ENCODE measurements at places on chromosomes 1 and 21.

DNA sequence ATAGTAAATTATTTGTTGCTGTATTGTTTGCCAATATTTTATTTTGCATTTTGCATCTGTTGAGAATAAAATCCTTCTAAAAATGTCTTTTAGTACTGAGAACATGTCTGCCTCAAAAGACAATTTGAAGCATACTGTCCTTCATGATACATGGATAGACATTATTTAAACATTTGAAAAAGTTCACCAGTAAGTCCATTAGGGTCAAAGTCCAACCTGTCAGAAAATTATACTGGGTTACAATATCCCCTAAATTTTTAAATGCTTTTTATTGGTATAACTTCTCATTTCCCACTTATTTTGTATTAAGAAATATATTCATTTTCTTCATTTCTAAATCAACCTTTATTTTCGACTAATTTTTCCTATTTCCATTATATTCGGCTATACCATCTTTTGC is 9.3 kb downstream of the CHML start:
- no peak for DNase-seq

GRCh38 chr1:32948905-32949304 is 15.7 kb downstream of the RNF19B start:
- DNase-seq, result peak; percentile 77

DNA sequence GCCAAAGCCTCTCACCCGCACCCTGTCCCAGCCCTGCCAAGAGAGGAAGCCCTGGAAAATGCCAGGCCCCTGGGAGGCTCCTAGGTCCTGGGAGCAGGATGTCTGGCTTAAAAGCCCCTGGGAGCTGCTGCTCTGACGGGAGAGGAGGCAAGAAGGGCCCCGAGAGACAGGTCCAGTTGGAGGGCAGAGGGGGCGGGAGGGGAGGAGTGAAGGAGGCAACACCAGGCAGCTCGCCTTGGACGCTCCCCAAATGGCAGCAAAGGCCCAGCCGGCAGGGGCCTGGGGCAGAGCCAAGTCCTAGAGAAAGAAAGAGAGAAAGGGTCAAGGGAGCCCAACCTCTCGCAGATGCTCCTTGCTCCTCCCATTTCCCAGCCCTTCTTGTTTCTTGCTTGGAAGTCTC is 6.8 kb downstream of the ETV3L start:
- no peak for DNase-seq

GRCh38 chr1:226784081-226785049 is 45.3 kb upstream of the ITPKB start:
- DNase-seq, result no peak

DNA sequence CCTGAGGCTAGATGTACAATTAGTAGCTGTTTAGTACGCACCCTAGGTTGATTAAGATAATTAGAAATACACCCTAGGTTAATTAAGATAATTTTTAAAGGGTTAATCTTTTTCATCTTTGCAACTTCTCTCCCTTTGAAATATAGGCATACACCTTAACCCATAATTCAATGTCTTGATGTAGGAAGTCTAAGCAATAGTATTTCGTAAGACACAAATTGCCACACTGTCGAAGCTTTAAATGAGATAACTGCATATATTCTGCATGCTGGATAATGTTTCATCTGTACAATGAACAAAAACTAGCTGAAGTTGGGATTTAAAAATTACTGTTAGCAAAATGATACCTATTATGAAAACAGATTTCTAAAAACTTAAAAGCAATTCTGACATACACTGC is 122.9 kb downstream of the EVI5 start:
- DNase-seq, result no peak

DNA sequence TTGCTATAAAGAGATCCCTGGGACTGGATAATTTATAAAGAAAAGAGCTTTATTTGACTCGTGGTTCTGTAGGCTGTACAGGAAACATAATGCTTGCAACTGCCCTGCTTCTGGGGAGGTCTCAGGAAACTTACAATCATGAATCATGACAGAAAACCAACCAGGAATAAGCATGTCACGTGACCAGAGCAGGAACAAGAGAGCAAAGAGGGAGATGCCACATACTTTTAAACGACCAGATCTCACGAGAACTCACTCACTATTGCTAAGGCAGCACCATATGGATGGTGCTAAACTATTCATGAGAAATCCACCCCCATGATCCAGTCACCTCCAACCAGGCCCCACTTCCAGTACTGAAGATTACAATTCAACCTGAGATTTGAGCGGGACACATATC is 49.8 kb upstream of the RCC1 start:
- DNase-seq, result peak; percentile 21

DNA sequence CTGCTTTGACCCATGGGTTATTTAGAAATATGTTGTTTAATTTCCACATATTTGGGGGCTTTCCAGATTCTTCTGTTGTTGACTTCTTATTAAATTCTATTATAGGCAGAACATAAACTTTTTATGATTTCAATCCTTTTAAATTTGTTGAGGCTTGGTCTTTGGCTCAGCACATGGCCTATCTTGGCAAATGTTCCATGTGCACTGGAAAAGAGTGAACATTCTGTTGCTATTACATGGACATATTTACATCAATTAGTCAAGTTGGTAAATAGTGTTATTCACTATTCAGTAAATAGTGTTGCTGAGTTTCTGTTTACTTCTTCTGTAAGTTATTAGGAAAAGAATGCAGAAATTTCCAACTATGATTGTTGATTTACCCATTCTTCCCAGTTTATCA is 75.4 kb downstream of the ETS2 start:
- DNase-seq, result no peak

GRCh38 chr1:26824731-26825130 is 1.8 kb upstream of the ZDHHC18 start:
- DNase-seq, result no peak

- DNase-seq, result no peak
Measured at GRCh38 chr21:45637883-45638282, 5.6 kb upstream of the PCBP3 start.

DNA sequence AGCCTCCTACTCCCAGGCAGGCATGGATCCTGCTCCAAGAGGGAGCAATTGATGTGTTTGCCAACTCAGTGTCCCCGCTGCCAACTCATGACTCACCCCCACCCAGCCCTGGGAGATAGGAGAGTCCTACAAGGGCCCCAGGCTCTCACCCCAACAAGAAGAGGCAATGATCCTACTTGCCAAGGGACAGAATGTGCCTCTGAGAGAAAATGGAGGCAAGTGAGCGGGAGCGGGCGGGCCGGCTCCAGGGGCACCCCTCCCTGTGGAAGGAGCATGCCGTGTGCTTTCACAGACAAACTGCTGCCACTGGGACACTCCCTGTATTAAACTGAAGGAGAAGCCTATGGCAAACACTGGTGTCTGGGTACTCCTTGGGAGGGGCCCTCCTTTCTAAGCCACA is 16.7 kb downstream of the PKP1 start:
- DNase-seq, result peak; percentile 68

DNA sequence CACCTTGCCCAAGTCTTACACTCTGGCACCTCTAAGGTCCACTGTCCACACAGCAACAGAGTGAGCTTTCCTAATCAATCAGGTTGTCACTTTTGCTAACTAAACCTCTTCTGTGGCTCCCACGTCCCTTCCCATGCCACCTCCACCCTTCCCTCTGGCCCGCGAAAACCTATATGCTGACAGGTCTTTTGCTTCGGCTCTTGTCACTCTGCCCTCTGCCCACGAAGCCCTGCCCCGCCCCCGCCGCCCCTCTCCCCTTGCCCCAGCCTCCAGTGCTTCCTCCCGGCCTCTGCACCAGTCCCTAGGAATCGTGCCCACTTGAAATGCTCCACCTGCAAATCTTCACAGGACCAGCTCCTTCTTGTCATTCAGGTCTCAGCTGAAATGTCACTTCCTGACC is 8.1 kb downstream of the TP53BP2 start:
- no peak for DNase-seq

- no peak for DNase-seq
Measured at GRCh38 chr1:65247419-65248359, 61.7 kb upstream of the DNAJC6 start.

GRCh38 chr1:228955691-228956090 is 220.4 kb downstream of the RHOU start:
- DNase-seq, result no peak

- no peak for DNase-seq
Measured at GRCh38 chr1:227415115-227415790, 97.0 kb upstream of the CDC42BPA start.

GRCh38 chr1:93257889-93258288 is 77.4 kb downstream of the CCDC18 start:
- no peak for DNase-seq

Measured in ACHN (cell line).